ENCODE measurements at places on chromosomes 7 and 10. TPM values are rescaled to one million over a fixed set of nuclear protein-coding genes. Genes with fewer than 3 reads are reported as not detected.
A peak's percentile ranks its signal among the peaks of the same experiment; 100 is the strongest.

DNA sequence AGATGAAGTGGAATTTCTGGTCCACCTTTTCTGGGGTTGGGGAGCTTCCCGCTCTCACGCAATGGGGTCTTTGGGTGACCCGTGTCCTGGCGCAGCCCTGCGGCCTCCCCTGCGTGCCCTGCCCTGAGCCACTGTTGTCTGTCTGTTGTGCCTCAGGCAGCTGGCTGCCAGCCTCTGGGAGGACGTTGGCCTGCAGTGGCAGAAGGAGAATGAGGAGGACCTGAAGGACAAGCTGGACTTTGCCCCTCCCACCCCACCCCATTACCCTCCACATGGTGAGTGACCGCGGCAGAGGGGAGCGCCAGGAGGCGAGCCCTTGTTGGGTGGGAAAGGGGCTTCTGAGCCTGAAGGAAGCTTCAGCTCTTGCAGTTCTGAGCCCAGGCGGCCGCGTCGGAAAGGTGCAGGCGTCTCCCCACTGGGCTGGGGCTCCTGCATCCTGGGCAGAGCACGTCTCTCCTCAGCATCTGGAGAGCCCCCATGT is 14.2 kb upstream of the PRKAR1B start:
- DNase-seq, result no peak

GRCh38 chr7:101378751-101379174 is 16.1 kb downstream of the COL26A1 start:
- no peak for DNase-seq

- DNase-seq, result no peak
Measured at GRCh38 chr7:137146552-137147337, 196.8 kb downstream of the PTN start.

DNA sequence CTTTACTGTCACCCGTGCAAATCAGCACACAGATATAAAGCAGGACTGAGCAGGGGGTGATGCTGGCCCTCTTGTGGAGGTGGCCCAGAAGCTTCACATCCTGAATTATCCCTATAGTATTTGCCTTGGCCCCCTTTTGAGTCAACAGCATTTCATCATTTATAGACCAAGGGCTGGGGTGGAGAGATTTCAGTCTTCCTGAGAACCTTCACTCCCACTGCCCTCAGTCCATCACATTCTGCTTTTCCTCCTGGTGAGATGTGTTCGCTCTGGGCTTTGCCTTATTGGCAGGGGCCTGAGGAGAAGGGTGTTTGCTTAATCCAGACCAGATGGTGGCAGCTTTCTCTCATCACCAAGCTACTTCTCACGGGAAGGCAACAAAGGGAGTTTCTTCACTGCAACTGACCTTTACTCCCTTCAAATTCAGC is 47.7 kb downstream of the NOC3L start:
- DNase-seq, result no peak

DNA sequence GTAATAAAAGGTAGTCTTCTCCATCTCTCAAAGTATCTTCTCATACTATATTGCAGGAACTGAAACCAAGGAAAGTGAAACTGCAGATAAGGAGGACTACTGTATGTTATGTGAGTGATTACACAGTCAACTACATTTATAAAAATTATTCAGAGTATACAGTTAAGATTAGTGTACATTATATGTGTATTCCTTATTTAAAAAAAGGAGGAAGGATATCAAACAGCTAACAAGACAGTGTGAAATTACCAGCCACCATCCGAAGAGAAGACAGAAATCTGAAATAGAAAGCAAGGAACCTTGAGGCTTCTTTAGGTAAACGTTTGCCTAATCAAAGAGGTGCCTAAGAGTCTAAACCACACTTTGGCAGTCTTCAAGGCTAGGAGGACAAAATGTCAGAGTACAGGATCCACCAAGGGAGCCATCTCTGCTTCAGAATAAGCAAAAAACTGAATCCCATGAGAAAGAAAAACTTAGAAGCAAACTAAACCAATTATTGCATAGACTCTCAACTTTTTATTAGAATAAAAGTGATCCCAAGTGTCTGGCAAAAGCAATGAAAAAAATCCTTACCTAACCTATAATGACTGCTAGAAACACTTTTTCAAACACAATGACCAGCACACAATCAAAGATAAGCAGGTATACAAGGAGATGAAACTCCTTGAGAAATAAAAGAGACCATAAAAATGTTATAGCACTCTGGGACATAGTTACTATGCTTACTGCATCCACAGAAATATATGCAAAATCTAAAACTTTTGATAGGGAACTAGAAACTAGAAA is 6.4 kb downstream of the USP6NL start:
- DNase-seq, result no peak

GRCh38 chr10:12602521-12602920 is 253.2 kb downstream of the CAMK1D start:
- DNase-seq, result no peak

OR2A1 gene
- under 0.01 TPM for total RNA-seq

- DNase-seq, result no peak
Measured at GRCh38 chr7:40077849-40078248, 56.6 kb downstream of the MPLKIP start.

- DNase-seq, result no peak
Measured at GRCh38 chr7:5143106-5143505, 46.9 kb upstream of the WIPI2 start.

- DNase-seq, result peak; percentile 86
Measured at GRCh38 chr10:89074120-89074519, 83.5 kb downstream of the FAS start.

DNA sequence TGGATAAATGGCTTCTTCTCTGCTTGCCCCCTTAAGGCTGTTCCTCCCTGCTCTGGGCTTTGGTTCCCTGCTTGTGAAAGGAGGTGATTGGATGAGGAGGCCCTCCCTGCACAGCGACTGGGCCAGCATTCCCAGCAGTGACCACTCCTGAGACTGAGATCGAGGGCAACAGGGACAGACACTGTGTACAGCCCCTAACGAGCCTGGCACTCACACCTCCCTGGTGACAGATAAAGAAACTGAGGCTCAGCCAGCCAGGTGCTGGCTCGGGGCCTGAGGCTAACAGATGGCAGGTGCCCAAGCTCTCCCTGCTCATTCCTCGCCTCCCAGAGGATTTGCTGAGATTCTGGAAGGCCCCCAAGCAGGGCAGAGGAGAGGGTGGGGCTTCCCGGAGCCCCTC is 12.0 kb upstream of the AQP1 start:
- DNase-seq, result no peak

PLXDC2 gene
- total RNA-seq, result 17.1 TPM

FAM25C gene
- total RNA-seq, result not detected

POR gene
- 112 TPM for total RNA-seq

AGBL3 gene
- 1.0 TPM for total RNA-seq

AKR1D1 gene
- total RNA-seq, result not detected

Data from dermis microvascular lymphatic vessel endothelial cell (primary cell).